Subcutaneous adipose tissue (tissue), 4 donors: ENCODE measurements at places on chromosomes 3 and 15. TPM values are rescaled to one million over a fixed set of nuclear protein-coding genes. Genes with fewer than 3 reads are reported as not detected.

Gene PRSS50
- total RNA-seq = not detected

Gene CCR8
- not detected for total RNA-seq

Gene SCAANT1
- total RNA-seq = not detected

Gene GPR160
- 4.6 TPM for total RNA-seq

Gene DNAJB11
- 38.2 TPM for total RNA-seq

Gene CISH
- 4.8 TPM for total RNA-seq

Gene GNAT1
- not detected for total RNA-seq

Gene NRG4
- not detected for total RNA-seq

Gene MYRIP
- 9.8 TPM for total RNA-seq

Gene MED12L
- total RNA-seq = 0.22 TPM

Gene FBLN2
- total RNA-seq = 381 TPM

Gene DPP8
- 52.5 TPM for total RNA-seq

Gene AADACL2
- total RNA-seq = 0.49 TPM

Gene SLC12A1
- total RNA-seq = not detected

Gene SLC15A2
- 2.8 TPM for total RNA-seq
